ENCODE measurements at places on chromosomes 11 and 22.

DNA sequence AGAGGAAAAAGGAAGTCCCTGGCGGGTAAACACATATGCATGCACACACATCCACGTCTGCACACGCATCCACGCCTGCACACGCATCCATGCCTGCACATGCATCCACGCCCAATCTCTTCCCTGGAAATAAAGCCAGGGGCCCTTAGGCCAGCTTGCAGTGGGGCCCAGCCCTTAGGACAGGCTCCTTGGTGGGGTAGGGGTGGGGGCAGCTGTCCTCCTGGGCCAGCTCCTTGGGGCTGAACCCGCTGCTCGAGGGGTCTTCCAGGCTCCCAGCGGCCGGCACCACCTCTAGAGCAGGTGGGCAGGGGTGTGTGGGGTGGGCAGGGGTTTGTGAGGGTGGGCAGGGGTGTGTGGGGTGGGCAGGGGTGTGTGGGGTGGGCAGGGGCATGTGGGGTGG, 1.9 kb downstream of the C11orf21 start:
- no peak for DNase-seq

DNA sequence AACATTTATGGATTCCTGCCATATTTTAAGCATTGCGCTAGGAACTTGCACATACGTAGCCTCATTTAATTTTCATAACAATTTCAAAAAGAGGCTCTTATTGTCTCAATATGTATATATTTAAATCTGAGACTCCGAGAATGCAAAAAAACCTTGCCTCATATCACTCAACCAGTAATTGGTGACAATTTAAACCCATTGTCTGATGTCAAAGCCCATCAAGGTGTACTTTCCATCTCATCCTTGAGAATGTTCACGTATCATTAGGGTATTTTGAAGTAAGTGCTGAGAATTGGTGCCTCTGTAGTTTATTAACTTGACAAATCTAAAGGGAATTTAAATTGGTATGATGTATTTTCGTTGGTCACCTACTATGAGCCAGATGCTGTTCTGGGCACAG, 136.5 kb downstream of the FAM76B start:
- DNase-seq, result no peak

DNA sequence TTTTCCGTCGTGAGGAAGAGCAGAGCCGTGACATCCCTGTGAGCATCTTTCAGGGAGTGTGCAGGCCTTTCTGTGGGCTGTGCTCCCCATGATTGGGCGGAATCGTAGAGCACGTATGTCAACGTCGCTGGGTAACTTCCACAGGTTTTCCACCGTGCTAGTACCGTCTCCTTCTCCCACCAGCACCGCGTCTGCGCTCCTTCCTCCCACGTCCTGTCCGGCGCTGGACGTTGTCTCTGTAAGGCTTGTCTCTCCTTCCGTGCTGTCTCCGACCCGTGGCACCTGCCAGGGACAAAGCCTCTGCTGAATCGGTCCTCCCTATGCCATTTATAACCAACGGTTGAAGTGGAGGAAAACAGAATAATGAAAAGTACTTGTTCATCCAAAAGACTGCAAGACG, 386.7 kb downstream of the BRD1 start:
- no peak for DNase-seq

DNA sequence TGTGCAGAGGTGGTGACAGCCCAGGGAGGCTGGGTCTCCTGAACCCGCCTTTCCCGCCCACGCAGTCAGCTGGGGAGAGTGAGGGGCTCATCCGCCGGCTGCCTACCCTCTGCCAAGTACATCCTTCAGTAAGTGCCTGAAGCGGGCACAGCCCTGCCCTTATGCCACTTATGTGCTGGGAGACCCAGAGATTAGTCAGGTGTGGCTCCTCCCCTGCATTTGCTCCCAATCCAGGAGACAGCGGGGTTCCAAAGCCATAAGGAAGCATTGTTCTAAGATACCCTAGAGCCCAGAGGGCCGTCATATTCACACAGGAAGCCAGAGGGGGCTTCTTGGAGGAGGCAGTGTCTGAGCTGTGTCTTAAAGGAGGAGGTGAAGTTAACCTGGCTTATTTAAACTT, 5.8 kb upstream of the PPP6R3 start:
- no peak for DNase-seq

GRCh38 chr11:105449100-105449734, 160.7 kb upstream of the GRIA4 start:
- no peak for DNase-seq

GRCh38 chr22:31789803-31790202, 36.0 kb downstream of the DEPDC5 start:
- DNase-seq, result no peak

GRCh38 chr11:12748561-12748960, 74.3 kb downstream of the TEAD1 start:
- no peak for DNase-seq

- DNase-seq, result no peak
Observed at GRCh38 chr11:45253640-45254039, 32.5 kb downstream of the SYT13 start.

GRCh38 chr11:128379587-128380580, 207.5 kb downstream of the ETS1 start:
- DNase-seq, result peak; percentile 16

DNA sequence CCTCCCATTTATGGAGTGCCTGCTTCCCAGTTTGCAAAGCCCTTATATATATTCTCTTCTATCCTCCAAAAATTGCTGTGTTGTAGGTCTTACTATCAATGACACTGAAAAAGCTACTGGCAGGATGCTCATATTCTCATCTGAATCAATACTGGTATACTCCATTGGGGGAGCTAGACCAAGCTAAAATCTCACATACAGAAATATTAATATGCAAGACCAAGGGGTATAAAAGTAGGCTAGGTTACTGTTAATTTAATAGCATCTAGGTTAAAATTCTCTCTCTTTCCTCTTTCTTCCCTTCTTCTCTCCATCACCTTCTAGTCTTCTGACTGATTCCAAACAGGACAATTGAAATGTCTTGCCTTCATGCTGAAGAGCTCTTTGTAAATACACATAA, 17.1 kb upstream of the BDNF start:
- peak; percentile 31 for DNase-seq

Data from fibroblast of pulmonary artery (primary cell).